ENCODE measurements at places on chromosomes 3 and 15.

- no peak for DNase-seq
Observed at GRCh38 chr3:77324105-77324504, 284.2 kb downstream of the ROBO2 start.

GRCh38 chr3:148227534-148227933 lies 470.2 kb upstream of the AGTR1 start:
- no peak for DNase-seq

DNA sequence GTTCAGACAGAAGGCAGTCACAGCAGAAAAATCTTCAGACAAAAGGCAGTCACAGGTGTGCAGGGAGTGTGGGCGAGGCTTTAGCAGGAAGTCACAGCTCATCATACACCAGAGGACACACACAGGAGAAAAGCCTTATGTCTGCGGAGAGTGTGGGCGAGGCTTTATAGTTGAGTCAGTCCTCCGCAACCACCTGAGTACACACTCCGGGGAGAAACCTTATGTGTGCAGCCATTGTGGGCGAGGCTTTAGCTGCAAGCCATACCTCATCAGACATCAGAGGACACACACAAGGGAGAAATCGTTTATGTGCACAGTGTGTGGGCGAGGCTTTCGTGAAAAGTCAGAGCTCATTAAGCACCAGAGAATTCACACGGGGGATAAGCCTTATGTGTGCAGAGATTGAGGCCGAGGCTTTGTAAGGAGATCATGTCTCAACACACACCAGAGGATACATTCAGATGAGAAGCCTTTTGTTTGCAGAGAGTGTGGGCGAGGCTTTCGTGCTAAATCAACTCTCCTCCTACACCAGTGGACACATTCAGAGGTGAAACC lies 27.6 kb downstream of the ZNF589 start:
- peak; percentile 91 for DNase-seq

GRCh38 chr15:80326270-80326669 lies 74.3 kb upstream of the CTXND1 start:
- no peak for DNase-seq

DNA sequence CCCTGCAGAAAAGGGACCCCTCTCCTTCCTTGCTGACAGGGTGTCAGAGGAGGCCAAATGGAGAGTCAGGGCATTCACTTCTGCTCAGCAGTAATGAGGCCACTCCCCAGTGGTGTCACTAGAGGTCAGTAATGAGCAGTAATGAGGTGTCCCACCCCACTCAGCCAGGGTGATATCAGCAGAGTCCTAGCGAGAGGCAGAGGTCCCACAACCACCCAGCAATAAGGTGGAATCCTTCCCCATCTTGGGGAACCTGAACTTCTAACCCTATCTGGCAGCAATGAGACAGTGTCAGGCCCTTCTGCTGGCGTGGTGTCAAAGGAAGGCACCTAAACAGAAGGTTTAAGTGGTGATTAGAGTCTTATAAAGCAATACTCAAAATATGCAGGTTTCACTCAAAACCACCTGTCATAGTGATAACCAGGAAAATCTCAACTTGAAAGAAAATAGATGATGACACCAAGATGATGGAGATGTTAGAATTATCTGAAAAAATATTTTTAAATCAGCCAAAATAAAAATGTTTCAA lies 12.9 kb downstream of the OCA2 start:
- DNase-seq, result peak; percentile 51

All from stimulated activated CD4-positive, alpha-beta T cell treated with anti-CD3 and anti-CD28 coated beads, Interleukin-2, amount 100 ng/mL, for 4 hours (primary cell).